ENCODE measurements at places on chromosomes 7 and 10.

- no peak for DNase-seq
Observed at GRCh38 chr10:132133005-132133404, 53.7 kb upstream of the DPYSL4 start.

- DNase-seq, result no peak
Observed at GRCh38 chr10:4102802-4103344, 317.9 kb upstream of the KLF6 start.

DNA sequence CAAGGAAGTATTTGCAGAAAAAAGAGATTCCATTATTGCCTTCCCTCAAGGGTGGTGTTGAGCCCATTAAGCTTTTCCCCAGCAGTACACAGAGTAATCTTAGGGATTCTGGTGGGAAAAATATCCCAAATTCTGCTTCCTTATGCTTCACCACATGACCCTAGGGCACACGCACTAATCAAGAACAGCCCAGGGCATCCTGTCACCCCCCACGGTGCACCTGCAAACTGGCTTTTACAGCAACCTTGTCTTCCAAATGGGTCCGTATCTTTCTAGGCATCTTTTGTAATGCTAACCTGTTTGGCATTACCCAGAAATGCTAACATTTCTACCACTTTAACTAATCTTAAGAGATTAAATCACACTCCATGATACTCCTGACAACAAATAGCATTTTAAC is 926 bp upstream of the C7orf33 start:
- no peak for DNase-seq

DNA sequence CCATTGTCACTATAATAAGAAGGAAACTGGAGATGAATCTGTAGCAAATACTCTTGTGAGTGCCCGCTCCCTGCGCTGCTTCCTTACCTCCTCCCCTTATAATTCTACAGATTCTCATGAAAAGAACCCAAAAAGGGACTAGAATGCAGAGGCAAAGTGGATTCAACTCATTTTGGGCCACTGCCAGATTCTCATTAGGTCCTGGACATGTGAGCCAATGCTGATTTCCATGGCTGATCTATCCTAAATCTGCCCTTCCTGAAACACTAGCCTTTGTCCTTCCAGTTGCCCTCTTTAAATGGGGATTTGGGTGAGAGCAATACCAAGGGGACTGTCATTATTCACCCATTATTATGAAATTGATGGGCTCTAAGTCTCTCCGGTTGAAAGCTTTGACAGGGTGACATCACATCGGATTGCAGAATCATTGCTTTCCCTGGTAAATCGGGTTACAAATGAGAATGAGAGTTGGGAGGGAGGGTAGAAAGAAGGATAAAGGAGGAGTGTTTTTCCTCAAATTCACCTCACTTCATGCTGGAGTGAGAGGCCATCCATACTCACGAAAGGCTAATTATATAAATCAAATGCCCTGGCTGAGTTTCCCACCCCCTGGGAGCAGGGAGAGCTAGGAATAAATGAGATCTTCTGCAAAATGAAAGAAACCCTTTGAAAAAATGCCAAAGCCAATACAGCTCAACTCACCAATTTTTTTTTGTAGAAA is 37.5 kb downstream of the PTN start:
- no peak for DNase-seq

DNA sequence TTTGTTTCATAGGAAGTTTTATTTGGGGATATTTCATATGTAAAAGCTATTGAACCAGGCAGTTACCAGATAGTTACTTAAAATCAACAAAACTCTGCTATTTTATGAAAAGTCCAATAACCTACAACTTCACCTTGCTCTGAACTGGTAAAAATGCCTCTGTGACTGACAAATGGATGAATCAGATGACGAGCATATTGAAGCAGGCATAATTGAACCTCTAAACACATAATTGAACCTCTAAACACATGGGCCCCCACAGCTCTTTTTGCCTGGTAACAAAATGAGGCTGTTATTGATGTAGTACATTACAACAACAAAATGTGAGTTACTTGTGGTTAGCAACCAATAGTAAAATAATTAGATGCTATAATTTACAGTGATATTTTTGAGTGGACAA is 99.7 kb downstream of the MBL2 start:
- DNase-seq, result no peak

Data from AG09319 (cell line).